Activated T-cell treated with anti-CD3 and anti-CD28 coated beads, Interleukin-2, amount 50 U/mL, for 1 hour (primary cell): ENCODE measurements at places on chromosomes 6 and 20.

DNA sequence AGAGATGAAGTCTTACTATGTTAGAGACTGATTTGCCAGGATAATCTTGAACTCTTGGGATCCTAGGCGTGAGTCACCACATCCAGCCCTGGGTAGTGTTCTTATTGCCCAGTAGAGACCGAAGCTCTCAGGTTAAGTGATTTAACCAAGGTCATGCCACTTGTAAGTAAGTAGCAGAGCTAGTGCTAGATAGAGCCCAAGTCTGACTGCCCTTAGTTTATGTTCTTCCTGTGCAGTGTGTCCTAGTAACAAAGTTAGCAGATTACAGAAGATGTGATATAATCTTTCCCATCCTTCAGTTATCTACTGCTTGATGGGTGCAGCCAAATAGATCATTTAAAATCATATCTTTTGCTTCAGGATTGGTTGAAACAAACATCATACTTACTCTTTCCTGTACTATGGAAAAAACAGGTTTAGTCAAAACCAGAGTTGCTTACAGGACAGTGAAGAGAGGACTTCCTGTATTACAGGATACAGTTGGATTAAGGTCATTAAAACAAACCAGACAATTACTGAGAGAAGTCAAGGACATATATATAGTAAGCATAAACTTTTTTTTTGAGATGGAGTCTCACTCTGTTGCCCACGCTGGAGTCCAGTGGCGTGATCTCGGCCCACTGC lies 9.5 kb upstream of the PABPC1L start:
- DNase-seq: no peak

GRCh38 chr6:159633196-159633595 lies 59.8 kb downstream of the SOD2 start:
- DNase-seq: no peak

DNA sequence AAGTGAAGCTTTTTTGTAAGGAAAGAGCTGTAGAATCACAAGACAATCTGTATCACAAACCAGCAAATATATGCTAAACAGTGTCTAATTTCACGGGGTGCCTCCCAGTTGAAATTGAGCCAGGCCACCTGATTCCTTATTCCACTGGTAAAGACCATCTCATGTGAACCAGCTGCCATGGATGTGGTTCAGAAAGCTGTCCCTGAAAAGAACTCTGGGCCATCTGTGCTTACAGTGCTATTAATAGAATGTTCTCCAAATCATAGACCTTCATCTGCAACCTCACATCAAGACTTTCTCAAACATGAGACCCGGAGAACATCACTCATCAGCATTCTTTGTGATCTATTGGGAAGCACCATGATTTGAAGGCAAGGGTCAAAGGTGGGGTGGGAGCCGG lies 89.7 kb downstream of the FBXO5 start:
- DNase-seq: no peak

DNA sequence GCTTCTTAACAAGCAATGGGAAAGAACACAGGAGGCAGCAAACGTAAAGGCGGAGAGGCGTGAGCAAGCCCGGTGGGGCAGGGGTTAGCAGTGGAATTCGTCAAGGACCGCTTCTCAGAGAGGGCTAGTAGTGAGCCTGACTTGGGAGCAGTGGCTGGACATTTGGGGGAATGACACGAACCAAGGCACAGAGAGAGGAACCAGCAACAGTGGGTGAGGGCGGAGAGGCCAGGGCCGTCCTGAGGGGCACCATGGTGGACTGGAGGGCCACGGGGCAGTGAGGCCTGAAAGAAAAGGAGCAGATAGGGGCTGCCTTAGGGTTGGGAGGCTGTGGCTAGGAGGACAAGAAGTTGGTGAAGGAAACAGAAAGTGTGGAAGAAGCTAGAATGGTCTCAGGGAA lies 12.1 kb upstream of the ARID1B start:
- no peak for DNase-seq

DNA sequence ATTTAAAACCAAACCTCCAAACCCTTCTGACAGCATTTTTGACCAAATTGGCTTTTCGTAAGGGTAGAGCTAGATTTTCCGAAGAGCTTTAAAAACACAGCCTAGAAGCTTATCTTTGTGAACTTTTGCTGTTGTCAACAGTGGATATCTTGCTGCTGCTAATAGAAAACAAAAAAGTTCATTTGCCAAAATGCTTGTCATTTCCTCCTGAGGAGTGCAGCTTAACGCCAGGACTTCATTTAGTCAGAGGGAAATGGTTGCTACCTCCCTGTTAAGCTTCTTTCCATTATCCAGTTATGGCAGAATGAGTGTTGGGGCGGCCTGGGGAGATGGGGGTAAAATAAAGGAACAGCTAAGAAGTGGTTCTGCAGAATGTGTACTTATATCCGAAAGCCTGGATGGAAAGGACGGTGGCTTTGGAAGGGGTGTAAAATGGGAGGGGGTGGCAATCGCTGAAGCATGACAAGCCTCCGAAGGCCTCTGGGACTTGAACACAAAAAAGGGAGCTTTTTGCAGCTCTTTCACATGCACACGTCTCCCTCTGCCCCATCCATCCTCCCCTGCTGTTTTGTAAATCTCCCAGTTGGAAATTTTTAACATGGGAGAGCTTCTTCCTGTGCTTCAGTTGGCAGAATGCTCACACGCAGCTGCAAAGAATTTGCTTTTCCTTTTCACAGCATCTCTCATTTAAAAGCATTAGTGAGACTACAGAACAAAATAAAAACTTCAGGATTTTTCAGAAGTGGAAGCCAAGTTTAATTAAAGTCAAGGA lies 22.5 kb downstream of the JARID2 start:
- no peak for DNase-seq

GRCh38 chr20:62670156-62670555 lies 27.9 kb downstream of the SLCO4A1 start:
- DNase-seq: no peak

DNA sequence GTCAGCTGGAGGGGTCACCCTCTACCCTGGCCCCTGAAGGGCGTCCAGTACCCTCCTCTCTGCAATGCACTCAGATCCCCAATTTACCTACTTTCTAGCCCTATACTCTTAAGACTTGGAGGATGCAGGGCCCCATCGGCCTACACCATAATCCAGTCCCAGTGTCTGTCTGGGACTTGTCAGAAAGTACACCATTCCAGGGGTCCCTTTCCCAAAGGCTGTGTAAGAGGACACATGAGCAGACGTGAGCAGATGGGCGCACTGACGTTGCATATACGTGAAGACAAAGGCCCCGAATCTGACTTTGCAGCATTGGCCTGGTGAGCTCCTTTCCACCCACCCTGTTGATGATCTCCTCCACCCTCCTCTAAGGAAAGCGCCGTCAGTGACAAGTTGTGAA lies 20.9 kb upstream of the SMOC2 start:
- no peak for DNase-seq

DNA sequence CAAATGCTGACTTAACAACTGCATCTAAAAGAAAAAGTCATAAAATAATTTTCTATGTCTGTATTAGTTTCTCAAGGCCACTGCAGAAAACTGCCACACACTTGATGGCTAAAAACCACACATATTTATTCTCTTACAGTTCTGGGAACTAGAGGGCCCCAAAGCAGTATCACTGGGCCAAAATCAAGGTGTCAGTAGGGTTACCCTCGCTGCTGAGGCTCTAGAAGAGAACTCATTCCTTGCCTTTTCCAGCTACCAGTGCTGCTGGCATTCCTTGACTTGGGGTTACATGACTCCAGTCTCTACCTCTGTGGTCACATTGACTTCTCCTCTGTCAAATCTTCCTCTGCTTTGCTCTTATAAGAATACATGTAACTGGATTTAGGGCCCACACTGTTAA lies 124.6 kb upstream of the THEMIS start:
- DNase-seq: no peak

DNA sequence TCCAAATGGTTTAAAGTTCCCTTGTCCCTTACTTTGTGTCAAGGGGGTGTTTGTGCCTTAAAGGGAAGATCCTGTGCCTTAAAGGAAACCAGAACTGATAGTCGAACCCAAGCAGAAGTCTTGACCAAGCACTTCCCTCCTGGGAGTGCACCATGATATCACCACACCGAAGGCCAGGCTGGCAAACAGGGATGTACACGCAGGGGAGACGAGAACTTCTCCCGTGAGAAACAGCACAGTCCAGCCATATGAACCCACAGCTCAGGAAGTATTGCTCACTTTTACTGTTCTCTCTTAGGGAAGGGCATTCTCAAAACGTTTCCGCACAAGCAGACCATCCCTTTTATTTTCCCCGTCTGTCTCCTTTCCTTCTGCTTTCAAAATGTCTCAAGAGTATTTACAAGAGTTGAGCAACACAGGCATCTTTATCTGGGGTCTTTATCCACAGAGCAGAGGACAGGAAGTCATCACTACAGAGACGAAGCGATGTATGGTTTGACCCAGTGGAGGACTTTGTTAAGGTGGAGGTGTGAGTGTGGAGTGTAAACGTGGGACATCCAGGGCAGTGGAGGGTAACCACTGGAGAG lies 12.8 kb upstream of the SERPINB1 start:
- no peak for DNase-seq

- DNase-seq: no peak
Observed at GRCh38 chr6:1103945-1104623, 207.8 kb upstream of the FOXQ1 start.

- no peak for DNase-seq
Observed at GRCh38 chr6:14638906-14639761, 521.6 kb downstream of the CD83 start.

- no peak for DNase-seq
Observed at GRCh38 chr20:4677846-4678245, 43.9 kb upstream of the PRND start.
